Natural killer cell treated with Interleukin-12 subunit alpha and Interleukin-12 subunit beta and Interleukin-15 and Interleukin-18, amount 100 ng/mL, for 72 hours (primary cell): ENCODE measurements at places on chromosomes 12 and 14. TPM values are rescaled to one million over a fixed set of nuclear protein-coding genes. Genes with fewer than 3 reads are reported as not detected.

DNA sequence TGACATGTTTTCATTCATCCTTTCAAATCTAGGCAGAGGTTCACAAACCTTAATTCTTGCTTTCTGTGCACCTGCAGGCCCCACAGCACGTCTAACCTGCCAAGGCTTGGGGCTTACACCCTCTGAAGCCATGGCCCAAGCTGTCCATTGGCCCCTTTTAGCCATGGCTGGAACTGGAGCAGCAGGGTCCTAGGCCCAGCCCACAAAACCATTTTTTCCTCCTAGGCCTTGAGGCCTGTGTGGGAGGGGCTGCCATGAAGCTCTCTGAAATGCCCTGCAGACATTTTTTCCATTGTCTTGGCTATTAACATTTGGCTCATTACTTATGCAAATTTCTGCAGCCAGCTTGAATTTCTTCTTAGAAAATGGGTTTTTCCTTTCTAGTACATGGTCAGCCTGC, 547.5 kb downstream of the KCNH5 start:
- H3K36me3 ChIP-seq: peaks cover 4% of the 10 kb centered on the region
- H3K4me3 ChIP-seq: no peak overlapping the region
- no peak for DNase-seq
- H3K27me3 ChIP-seq: no peaks in the 10 kb centered on the region
- no peaks in the 10 kb centered on the region for H3K4me1 ChIP-seq

DNA sequence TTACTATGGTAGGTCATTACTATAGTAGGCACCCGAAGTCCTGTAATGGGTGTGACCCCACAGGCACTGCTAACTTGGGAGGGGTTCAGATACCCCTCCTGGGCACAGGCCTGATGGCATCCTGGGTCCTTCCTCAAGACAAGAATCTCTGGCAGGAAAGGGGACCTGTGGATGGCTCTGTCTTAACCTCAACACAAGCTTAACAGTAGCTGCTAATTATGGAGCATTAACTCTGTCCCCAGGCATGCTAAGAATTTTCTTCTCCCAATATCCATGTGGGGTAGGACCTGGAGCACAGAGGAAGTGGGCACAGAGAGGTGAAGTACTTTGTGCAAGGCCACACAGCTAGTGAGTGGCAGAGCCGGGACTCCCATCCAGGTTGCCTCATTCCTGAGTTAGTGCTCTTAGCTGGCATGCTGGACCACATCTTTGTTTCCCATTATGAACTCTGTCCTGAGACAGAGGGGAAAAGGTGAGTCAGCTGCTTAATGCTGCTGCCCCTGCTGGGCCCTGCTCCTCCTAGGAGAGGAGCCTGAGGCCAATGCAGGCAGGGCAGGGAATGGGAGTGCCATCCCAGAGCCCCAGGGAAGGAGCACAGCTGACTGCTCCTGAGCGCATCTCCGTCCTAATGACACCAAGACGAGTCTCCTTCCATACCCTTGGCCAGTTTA, 32.1 kb downstream of the GALNT16 start:
- no peaks in the 10 kb centered on the region for H3K27me3 ChIP-seq
- H3K36me3 ChIP-seq: no peaks in the 10 kb centered on the region
- no peaks in the 10 kb centered on the region for H3K4me1 ChIP-seq

GRCh38 chr12:57127726-57128518, at the start of gene LRP1:
Gene LRP1 (plus strand): TSS chr12:57128483. CDS start chr12:57128965, 482 bp downstream.
- H3K4me1 ChIP-seq: peaks cover 6% of the 10 kb centered on the region
- no peak within 1 kb of the TSS for H3K27ac ChIP-seq
- H3K27me3 ChIP-seq: peaks cover 22% of the 10 kb centered on the region
- peak; percentile 63 for DNase-seq
- peak within 1 kb of the TSS; percentile 77 for H3K4me3 ChIP-seq

- H3K4me3 ChIP-seq: no peak overlapping the region
- no peak for DNase-seq
- peaks cover 14% of the 10 kb centered on the region for H3K4me1 ChIP-seq
- H3K27me3 ChIP-seq: peaks cover 6% of the 10 kb centered on the region
- H3K36me3 ChIP-seq: no peaks in the 10 kb centered on the region
These were observed 37.4 kb downstream of the SLC6A12 start for GRCh38 chr12:176321-177181.

- H3K36me3 ChIP-seq: no peaks in the 10 kb centered on the region
- no peak overlapping the region for H3K27ac ChIP-seq
- H3K27me3 ChIP-seq: no peaks in the 10 kb centered on the region
- no peak overlapping the region for H3K4me3 ChIP-seq
These were observed 4.0 kb upstream of the GEMIN2 start for GRCh38 chr14:39109893-39110715.

- H3K4me1 ChIP-seq: no peaks in the 10 kb centered on the region
- H3K27me3 ChIP-seq: peaks cover 3% of the 10 kb centered on the region
- H3K36me3 ChIP-seq: peaks cover 5% of the 10 kb centered on the region
- no peak overlapping the region for H3K27ac ChIP-seq
- DNase-seq: no peak
These were observed 62.8 kb upstream of the RFLNA start for GRCh38 chr12:124231980-124232653.

GRCh38 chr12:8572507-8572906, 31.8 kb upstream of the CLEC4E start:
- H3K36me3 ChIP-seq: no peaks in the 10 kb centered on the region
- H3K27me3 ChIP-seq: peaks cover 6% of the 10 kb centered on the region
- no peak for DNase-seq
- H3K27ac ChIP-seq: no peak overlapping the region

GRCh38 chr12:43131301-43131700, 420.7 kb downstream of the ADAMTS20 start:
- H3K4me3 ChIP-seq: no peak overlapping the region
- no peak overlapping the region for H3K27ac ChIP-seq
- no peaks in the 10 kb centered on the region for H3K36me3 ChIP-seq
- no peaks in the 10 kb centered on the region for H3K27me3 ChIP-seq
- H3K4me1 ChIP-seq: no peaks in the 10 kb centered on the region
- no peak for DNase-seq

- no peaks in the 10 kb centered on the region for H3K27me3 ChIP-seq
- peaks cover 13% of the 10 kb centered on the region for H3K36me3 ChIP-seq
- no peak overlapping the region for H3K4me3 ChIP-seq
- no peak overlapping the region for H3K27ac ChIP-seq
- DNase-seq: no peak
These were observed 45.4 kb downstream of the SYNE3 start for GRCh38 chr14:95471016-95471415.

- no peak overlapping the region for H3K27ac ChIP-seq
- no peak overlapping the region for H3K4me3 ChIP-seq
- no peak for DNase-seq
- peaks cover 24% of the 10 kb centered on the region for H3K36me3 ChIP-seq
These were observed 75.0 kb upstream of the SLC24A4 start for GRCh38 chr14:92247947-92248346.

GRCh38 chr12:33876618-33877017, 145.7 kb upstream of the ALG10 start:
- no peaks in the 10 kb centered on the region for H3K4me1 ChIP-seq
- no peak for DNase-seq
- H3K27ac ChIP-seq: no peak overlapping the region
- H3K27me3 ChIP-seq: no peaks in the 10 kb centered on the region
- no peak overlapping the region for H3K4me3 ChIP-seq
- H3K36me3 ChIP-seq: peaks cover 9% of the 10 kb centered on the region

DNA sequence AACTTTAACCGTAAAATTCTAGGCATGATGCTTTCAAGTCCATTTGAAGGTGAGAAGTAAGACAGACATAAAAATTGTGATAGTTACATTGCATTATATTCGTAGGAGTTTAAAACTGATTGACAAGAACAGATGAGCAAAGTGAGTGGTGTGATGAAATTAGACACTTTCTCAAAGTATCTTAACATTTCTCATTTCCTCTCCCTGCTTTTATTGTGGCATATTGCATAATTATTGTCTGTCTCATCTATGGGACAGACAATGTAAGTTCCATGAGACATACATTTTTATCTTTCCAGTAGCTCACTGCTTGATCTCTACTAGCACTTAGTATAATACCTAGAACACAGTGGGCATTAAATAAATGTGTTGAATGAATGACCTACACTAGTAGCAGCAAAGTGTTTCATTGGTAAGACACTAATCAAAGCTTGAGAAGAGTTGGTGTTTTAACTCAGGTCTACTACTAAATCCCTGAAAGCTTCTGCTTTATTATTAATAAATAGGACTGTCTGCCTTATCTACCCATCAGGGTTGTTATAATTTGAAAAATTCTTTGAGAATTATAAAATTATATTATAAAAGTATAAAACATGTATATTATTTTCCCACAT, 19.0 kb downstream of the A2M start:
- H3K4me3 ChIP-seq: no peak overlapping the region
- no peak for DNase-seq
- no peak overlapping the region for H3K27ac ChIP-seq
- H3K27me3 ChIP-seq: no peaks in the 10 kb centered on the region
- peaks cover 6% of the 10 kb centered on the region for H3K4me1 ChIP-seq

DNA sequence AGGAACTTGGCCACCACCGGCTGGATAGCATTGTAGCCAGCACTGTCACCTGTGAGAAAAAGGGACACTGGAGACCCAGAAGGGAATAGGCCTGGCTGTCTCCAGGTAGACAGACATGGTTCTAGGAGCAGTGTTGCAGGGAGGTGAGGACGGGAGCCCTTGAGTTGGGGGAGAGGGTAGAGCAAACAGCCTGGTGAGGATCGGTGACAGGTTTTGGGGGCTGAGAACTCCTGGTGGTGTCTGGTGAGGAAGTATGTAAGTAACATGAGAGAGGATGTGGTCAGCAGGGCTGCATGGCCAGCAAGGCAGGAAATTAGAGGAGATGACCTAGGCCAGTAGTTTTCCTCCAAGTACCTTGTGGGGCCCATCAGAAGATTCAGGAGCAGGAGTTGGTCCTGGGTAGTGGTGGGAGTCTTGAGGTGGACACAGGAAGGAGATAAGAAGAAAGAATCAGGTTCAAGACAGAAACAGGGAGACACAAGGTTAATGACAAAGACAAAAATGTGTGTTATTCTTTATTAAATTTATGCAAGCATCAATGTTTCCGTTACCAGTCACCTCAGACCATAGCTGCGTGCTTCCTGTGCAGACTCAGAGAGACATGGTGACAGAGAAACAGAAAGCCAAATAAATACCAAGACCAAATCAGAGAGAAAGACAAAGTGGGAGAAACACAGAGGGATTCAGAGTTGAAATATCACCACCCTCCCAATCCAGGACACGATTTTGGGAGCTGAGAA, at the start of gene ARHGAP9:
ARHGAP9 (minus strand) TSS at position 491 of the 740 bp plus-strand sequence; CDS start at position 31, 460 bp downstream.
- H3K36me3 ChIP-seq: peaks cover 3% of the 10 kb centered on the region
- no peaks in the 10 kb centered on the region for H3K27me3 ChIP-seq
- H3K27ac ChIP-seq: peak within 1 kb of the TSS; percentile 100
- peak within 1 kb of the TSS; percentile 89 for H3K4me3 ChIP-seq
- peak; percentile 82 for DNase-seq

DNA sequence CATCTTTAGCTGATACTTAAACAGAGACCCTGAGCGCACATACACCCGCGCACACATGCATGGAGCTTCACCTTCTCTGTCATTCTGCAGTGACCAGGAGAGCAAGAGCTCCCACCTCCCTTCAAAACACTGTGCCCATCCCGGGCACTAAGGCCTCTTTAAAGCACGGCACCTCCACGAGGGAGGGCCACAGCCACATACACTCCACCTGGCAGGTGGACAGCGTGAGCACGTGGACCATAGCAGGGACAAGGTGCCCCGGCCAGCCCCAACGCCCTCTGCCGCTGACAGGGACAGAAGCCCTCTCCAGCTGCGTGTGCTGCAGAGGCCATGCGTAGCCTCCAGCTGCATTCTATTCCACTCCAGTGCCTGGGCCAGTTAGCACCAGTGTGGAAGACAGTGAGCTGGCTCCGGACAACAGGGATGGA, 5.4 kb downstream of the GAPDH start:
- DNase-seq: no peak
- peak overlapping the region; percentile 49 for H3K4me3 ChIP-seq
- peaks cover 12% of the 10 kb centered on the region for H3K36me3 ChIP-seq
- H3K27ac ChIP-seq: peak overlapping the region; percentile 49
- H3K27me3 ChIP-seq: no peaks in the 10 kb centered on the region

DNA sequence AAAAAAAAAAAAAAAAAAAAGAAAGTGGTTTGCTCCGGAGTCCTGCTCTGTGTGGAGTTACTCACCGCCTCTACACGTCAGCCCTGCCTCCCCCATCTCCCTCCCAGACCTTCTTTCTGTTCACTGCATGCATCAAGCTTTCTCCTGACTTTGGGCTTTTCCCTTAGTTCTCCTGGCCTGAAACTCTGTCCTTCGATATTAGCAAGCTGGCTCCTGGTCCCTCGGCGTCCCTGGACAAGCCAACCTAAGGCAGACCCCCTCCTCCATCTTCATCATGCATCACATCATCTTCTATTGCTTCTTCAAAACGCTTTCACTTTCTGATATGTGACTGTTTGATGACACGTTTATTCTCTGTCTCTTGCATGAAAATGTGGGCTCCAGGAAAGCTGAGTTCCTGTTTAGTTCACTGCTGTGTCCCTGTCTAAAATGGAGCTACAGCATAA, 40.6 kb downstream of the SLC15A4 start:
- no peak for DNase-seq
- no peaks in the 10 kb centered on the region for H3K27me3 ChIP-seq
- H3K36me3 ChIP-seq: no peaks in the 10 kb centered on the region
- H3K4me1 ChIP-seq: peaks cover 25% of the 10 kb centered on the region
- peak overlapping the region; percentile 86 for H3K4me3 ChIP-seq
- H3K27ac ChIP-seq: peak overlapping the region; percentile 90

DNA sequence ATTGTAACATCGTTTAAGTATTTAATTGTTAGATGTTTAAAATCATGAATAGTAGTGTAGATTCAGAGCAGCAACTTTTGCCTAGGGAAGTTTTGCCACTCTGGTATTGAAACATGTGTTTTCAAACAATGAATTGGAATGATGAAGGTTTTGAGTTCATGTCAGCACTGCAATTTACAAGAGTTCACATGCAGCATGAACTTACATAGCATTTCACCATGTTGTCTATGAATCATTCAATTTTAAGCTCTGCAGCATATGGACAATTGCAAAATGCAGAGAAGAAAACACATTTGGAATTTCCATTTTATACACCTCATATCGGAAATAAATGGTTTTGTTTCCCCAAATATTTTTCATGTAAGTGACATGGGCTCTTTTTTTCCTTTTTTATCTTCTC, 170.7 kb upstream of the CDKN3 start:
- peaks cover 12% of the 10 kb centered on the region for H3K27me3 ChIP-seq
- DNase-seq: no peak
- H3K4me3 ChIP-seq: no peak overlapping the region
- H3K27ac ChIP-seq: no peak overlapping the region

DNA sequence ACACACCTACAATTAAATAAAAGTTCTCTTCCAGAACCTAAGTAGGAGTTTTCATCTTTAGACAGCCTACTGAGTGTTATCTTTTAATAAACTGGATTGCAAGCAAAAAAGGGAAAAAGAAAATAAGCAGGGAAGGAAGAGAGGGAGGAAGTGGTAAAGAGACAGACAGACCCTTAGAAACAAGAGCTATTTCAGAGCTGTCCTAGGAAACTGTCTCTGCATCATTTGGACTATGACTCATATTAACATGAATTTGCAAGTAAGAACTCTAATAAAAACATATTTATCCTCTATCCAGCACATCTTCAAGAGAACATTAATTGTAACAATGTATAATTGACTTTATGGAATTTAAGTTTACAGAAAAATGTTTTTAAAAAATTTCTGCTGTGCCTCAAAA, 438.8 kb upstream of the USP15 start:
- no peaks in the 10 kb centered on the region for H3K36me3 ChIP-seq
- no peak overlapping the region for H3K4me3 ChIP-seq
- no peak for DNase-seq
- no peaks in the 10 kb centered on the region for H3K4me1 ChIP-seq
- H3K27me3 ChIP-seq: no peaks in the 10 kb centered on the region

The GDF3 gene
- not detected for total RNA-seq

The TMTC2 gene
- 1.6 TPM for total RNA-seq

The LGR5 gene
- total RNA-seq: not detected

The CLEC14A gene
- not detected for total RNA-seq

The SSTR1 gene
- not detected for total RNA-seq

The PRB2 gene
- not detected for total RNA-seq

The AQP6 gene
- total RNA-seq: not detected

The SOS2 gene
- 38.6 TPM for total RNA-seq

The NKX2-8 gene
- total RNA-seq: not detected

The TCL1B gene
- not detected for total RNA-seq

The POTEM gene
- total RNA-seq: not detected

The ANO2 gene
- not detected for total RNA-seq
